Stimulated activated CD4-positive, alpha-beta T cell treated with anti-CD3 and anti-CD28 coated beads, Interleukin-1b, Interleukin-23, amount 100 ng/mL, for 1 hour (primary cell): ENCODE measurements at places on chromosomes 1 and 21.

- DNase-seq = no peak
Observed at GRCh38 chr21:23853796-23854379, 1753.4 kb downstream of the MRPL39 start.

DNA sequence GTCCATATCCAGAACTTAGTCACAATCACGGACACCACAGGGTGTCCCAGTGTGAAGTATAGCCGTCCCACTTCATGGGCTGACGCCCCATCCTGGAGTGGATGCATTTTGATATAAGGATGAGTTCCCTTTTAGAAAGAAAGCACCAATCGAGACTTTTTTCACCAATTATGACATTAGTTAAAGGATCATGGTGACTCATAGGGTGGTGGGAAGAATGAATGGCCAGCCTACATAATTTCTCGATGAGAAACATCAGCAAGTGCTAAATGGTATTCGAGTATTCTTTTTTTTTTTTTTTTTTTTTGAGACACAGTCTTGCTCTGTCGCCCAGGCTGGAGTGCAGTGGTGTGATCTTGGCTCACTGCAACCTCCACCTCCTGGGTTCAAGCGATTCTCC, 38.5 kb upstream of the USP1 start:
- no peak for DNase-seq

DNA sequence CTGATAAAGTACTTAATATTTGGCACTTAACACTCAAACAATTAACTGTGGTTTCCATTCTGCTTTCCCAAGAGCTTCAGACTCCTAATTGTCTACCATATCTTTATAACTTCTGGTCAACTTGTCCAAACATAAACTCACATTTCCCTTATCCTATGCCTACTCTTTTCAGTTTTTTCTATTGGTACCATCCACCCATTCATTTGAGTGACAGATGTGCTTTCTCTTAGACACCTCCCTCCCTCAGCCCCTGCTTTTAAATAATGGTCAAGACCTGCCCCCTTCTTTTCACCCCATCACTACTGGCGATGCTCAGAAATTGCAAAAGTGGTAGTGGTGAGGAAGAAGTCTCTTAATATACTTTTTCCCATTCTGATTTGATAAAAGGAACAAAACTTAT, 5.5 kb downstream of the SLC16A4 start:
- DNase-seq = no peak

GRCh38 chr1:36355811-36356210, 29.9 kb downstream of the STK40 start:
- DNase-seq = no peak

DNA sequence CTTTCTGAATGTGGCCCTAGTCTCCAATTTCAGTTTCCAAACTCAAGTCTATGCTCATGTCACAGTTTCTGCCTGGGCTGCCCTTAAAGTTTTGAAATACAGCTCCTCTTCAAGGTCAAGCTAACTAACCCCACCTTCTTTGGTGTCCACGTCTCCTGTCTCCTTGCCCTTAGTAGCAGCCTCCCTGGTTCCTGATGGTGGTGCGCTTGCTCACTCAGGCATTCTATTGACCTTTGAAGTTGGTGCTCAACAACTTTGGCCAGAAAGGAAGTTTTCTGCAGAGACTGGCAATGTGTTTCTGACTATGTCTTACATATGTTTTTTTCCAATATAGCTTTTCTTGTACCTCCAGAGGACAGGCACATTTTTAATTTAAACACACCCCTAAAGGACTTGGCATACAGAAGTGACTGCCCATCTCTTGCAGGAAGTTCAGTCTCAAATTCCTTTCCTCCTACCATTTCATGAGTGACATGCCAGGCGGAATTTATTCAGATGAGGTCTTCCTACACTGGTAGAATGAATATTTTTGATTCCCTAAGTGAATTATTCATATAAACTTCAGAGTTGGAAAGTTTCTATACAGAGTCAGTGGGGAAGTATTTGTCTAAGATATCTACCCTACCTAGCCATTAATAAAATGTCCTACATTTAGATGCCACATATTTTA, 364.3 kb upstream of the USP24 start:
- DNase-seq = no peak

DNA sequence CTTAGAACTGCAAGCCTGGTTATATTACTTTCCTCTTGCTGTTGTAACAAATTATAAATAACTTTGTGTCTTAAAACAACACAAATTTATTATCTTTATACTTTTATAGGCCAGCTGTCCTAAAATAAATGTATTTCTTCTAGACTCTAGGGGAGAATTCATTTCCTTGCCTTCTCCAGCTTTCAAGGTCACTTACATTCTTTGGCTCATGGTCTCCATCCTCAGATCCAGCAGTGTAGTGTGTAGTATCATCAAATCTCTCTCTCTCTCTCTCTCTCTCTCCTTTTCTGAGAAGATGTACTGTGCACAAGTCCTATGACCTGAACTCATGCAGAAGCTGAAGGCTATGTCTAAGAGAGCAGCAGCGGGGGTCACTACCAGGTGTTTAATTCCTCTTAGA, 1510.6 kb downstream of the MRPL39 start:
- DNase-seq = no peak

GRCh38 chr1:175792136-175792535, 48.7 kb upstream of the TNR start:
- no peak for DNase-seq

DNA sequence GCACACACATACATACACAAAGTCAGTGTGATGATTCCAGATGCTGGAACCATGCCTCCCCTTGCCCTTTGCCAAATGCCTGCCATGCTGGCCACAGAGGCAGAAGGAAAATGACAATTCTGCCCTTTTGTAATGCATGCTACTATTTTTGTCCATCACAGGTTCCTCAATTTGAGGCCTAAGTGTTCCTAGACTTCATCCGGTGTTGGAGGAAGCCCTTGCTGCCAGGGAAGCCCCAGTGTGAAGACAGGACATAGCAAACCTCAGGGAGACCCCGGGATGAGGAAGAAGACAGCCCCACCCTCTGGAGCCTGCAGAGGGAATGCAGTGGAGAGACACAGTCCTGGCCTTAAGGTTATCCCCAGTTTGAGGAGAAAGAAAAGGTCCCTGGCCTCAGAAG, 14.4 kb downstream of the PRR9 start:
- DNase-seq = no peak

DNA sequence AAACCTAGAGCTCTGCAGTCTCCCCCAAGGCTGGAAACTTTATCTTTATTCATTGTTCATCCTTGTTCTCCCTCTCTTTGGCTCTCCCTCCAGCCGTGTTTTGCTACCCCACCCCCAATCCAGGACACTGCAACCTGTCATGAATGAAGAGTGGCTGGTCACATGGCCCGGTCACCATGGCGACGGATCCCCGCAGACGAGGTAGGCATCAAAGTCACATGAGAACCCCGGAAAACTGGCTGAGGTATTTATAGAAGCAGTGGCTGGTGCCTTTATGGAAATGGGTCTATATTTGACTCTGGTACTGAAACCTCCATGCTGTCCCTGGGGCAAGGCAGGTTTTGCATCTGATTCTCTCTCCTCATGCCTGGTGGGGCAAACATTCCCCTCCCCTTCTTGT, 13.4 kb upstream of the SLC6A17 start:
- DNase-seq = no peak

- DNase-seq = no peak
Observed at GRCh38 chr21:37474342-37474741, 107.8 kb downstream of the DYRK1A start.

DNA sequence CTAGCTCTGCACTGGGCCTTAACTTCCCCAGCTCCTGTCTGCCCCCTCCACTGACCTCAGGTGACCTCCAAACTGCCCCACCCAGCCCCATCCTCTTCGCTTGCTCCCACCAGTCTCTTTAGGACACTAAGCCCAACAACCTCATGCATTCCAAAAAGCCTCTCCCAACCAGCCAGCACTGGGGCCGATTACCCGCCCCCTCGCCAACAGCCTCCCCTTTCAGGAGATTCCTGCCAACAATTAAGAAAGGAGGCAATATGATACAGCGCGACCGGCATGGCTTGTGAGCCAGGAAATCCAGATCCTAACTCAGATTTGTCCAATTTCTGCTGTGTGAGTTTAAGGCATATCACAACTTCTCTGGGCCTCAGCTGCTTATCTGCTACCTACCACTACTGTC, 14.7 kb downstream of the KANK4 start:
- DNase-seq = no peak

GRCh38 chr1:152884085-152884484, 6.0 kb downstream of the SMCP start:
- DNase-seq = no peak

DNA sequence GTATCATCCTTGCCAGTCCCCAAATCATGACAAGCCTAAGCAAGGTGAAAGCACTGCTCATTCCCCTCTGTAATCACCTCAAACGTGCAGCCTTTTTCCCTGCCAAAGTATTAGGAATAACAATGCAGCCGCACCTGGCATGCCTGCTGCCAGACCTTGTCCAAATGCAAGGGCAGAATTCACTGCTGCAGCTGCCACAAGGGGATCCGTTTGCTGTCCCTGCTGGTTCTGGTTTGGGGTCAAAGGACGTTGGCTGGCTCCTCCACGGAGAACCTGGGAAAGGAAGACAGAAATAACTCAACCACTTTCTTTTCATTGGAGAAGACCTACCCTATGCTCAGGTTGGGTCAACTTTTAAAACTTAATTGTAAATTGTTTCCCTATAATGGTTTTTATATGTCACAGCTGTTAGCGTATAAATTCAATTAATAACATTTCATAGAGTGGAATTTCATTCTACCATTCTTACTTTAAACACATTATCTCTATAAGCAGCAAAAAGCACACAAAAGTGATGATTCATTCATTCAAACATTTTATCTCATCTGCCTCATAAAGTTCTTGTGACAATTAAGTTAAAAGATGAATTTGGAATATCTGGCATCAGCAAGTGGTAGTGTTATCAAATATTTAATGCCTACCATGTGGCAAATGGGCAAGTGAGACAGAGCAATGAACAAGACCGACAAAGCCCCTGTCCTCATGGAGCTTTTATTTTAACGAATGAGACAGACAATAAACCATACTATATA, 59.8 kb upstream of the SDC3 start:
- DNase-seq = no peak

GRCh38 chr1:9038881-9039760, 12.9 kb upstream of the SLC2A7 start:
- no peak for DNase-seq

DNA sequence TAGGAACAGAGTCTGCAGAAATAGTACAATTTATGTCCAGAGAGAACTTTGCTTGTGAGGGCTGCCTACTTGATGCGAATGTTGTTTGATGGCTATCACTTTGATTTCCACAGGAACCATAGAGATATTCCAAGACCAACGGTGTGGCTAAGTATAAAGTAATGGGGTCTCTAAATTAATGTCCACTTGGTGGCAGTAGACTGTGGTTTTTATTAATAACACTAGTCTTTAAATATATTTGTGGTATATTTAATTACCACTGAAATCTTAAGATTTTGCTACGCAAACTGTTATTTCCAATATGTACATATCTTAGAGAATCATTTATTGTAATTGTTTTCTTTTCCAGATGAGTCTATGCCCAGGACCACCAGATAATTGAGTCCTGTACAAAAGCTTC, 647.9 kb downstream of the PLA2G4A start:
- no peak for DNase-seq

DNA sequence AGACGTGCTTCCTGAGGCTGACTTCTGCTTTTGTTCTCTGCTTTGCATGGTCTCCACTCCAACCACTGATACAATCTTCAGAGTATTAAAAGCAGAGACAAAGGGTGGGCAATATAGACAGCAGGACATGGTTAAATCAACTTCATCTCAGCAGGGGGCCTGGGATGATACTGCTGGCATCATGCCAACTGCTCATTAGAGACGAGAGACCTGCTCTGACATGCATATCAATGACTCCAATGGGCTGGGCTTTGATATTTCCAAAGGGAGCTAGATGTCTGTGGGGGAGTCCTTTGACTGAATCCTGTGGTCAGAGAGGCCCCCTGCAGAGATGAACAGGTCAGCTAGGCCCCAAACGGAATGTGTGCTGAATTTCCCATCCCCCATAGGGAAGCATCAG, 106.6 kb downstream of the ACTL8 start:
- no peak for DNase-seq

GRCh38 chr1:10299151-10299550, 88.8 kb downstream of the KIF1B start:
- no peak for DNase-seq

DNA sequence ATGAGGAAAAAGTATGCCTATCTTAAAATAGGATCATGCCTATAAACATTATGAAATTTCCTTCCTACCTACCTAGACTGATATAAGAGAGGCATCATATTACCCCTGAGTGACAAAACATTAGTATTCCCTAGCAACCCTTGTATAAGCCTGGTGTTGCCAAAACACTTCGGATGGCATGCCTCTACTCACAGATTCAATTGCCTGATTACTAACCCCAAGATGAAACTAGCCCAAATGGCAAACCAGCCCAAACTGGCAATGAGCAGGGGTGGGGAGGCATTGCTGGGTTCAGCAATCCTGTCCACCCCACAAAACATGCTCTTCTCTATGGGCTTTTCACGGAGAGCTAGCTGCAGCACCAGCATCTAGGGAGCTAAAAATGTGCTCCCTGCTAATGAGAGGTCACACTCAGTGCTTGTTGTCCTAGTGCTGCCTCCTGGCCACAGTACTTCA, 13.9 kb downstream of the PALMD start:
- DNase-seq = no peak

DNA sequence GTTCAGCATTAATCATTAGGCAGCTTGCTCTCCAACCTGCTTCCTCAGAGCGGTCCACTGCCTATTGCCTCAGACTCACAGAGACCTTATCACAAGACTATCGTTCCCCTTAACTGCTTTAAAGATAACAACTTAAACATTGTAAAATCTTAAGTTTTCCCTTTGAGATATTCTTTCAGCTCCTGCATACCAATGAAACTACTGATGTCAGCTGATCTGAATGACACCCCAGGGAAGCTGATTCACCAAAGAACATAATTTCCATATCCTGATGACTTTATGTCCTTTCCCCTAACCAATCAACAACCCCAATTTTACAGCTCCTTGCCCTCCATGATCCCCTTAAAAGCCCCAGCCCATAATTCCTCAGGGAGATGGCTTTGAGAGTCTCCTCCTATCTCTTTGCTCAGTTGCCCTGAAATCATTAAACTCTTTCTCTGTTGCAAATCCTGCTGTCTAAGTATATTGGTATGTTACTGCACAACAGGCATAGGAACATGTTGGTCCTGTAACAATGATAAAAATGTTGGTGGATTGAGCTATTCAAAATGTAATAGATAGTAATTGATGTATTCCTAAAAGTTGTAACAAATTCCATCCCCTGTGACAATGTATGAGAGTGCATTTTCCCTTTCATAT, 621.4 kb upstream of the RGS18 start:
- no peak for DNase-seq

GRCh38 chr1:10415211-10415930, 14.9 kb upstream of the CENPS start:
- DNase-seq = no peak
